ENCODE measurements at places on chromosomes 4 and X. TPM values are rescaled to one million over a fixed set of nuclear protein-coding genes. Genes with fewer than 3 reads are reported as not detected.

- DNase-seq = no peak
- no peaks in the 10 kb centered on the region for H3K4me1 ChIP-seq
- H3K36me3 ChIP-seq = no peaks in the 10 kb centered on the region
- no peaks in the 10 kb centered on the region for H3K27me3 ChIP-seq
Observed at GRCh38 chrX:53116101-53116500, 22.2 kb downstream of the KANTR start.

- H3K4me3 ChIP-seq = no peak overlapping the region
- H3K36me3 ChIP-seq = no peaks in the 10 kb centered on the region
- H3K27ac ChIP-seq = peak overlapping the region; percentile 59
- no peaks in the 10 kb centered on the region for H3K27me3 ChIP-seq
Observed at GRCh38 chrX:65644621-65645289, 22.7 kb upstream of the MSN start.

DNA sequence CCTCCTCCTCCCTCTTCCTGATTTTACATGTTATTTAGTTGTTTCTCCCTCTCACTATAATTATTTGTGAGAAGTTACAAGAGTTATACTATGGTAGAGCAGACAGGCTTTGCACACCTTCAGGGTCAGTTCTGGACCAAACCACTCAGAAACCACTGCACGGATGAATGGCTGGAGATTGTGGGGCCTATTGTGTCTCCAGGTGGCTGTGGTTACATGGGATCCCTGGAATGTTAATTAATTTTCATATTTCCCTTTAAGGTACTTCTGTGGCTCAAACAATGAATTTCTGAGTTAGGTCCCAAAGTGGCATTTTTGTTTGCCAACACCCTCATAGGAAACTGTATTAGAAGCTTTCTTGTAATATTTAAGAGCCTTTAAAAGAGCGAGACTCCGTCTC, 151.9 kb downstream of the BMPR1B start:
- no peak overlapping the region for H3K4me3 ChIP-seq
- H3K27me3 ChIP-seq = no peaks in the 10 kb centered on the region
- DNase-seq = no peak
- H3K4me1 ChIP-seq = no peaks in the 10 kb centered on the region
- no peak overlapping the region for H3K27ac ChIP-seq

- no peak overlapping the region for H3K4me3 ChIP-seq
- H3K27ac ChIP-seq = no peak overlapping the region
- H3K27me3 ChIP-seq = no peaks in the 10 kb centered on the region
- H3K4me1 ChIP-seq = no peaks in the 10 kb centered on the region
- DNase-seq = no peak
Observed at GRCh38 chrX:18170910-18171309, 49.8 kb downstream of the BEND2 start.

GRCh38 chr4:159422626-159423025, 319.7 kb downstream of the RAPGEF2 start:
- no peak overlapping the region for H3K4me3 ChIP-seq
- no peaks in the 10 kb centered on the region for H3K27me3 ChIP-seq
- no peak overlapping the region for H3K27ac ChIP-seq
- H3K4me1 ChIP-seq = no peaks in the 10 kb centered on the region

GRCh38 chr4:157713342-157713741, 459.5 kb downstream of the GASK1B start:
- H3K27ac ChIP-seq = no peak overlapping the region
- no peak for DNase-seq
- no peaks in the 10 kb centered on the region for H3K36me3 ChIP-seq
- H3K4me3 ChIP-seq = no peak overlapping the region
- H3K27me3 ChIP-seq = no peaks in the 10 kb centered on the region

DNA sequence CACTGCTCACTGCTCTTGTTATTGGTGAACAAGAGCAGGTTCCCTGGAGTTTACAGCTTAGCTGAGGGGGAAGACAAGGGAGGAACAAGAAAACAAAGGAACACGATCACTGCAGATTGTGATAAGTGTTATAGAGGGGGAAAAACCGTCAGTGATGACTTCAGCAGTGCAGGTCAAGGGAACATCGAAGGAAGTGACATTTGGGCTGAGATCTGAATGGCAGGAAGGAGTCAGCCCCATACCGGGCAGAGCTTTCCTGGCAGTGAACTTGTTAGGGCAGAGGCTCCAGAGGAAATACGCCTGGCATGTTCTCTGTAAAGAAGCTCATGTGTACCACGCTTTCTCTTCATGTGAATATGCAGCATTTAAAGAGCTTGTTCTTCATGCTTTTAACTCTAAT, 78.1 kb downstream of the LDB2 start:
- no peaks in the 10 kb centered on the region for H3K36me3 ChIP-seq
- H3K4me1 ChIP-seq = no peaks in the 10 kb centered on the region
- no peak overlapping the region for H3K4me3 ChIP-seq
- no peak for DNase-seq
- H3K27ac ChIP-seq = no peak overlapping the region

DNA sequence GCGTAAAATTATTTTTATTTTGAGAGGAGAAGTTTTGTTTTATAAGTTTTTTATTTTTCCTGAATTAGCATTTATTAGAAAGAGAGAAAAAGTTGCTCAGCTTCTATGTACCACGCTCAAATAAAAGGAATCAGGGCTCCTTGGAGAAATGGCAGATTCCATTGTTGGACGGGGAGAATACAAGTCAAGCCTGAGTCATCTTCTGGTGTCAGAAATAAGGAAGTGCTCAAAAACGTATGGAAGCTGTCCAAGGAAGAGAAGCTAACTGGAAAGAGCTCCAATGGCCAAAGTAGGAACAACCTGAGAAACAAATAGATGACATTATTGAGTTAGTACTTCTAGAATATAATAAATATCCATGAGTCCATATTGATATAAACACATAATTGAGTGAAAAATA, 89.3 kb upstream of the NEIL3 start:
- H3K36me3 ChIP-seq = no peaks in the 10 kb centered on the region
- DNase-seq = no peak
- no peaks in the 10 kb centered on the region for H3K4me1 ChIP-seq
- H3K4me3 ChIP-seq = no peak overlapping the region

GRCh38 chr4:108426493-108426892, 193.9 kb upstream of the RPL34 start:
- no peaks in the 10 kb centered on the region for H3K36me3 ChIP-seq
- DNase-seq = no peak
- no peaks in the 10 kb centered on the region for H3K4me1 ChIP-seq
- no peak overlapping the region for H3K27ac ChIP-seq

GRCh38 chrX:107204068-107204605, 2.1 kb downstream of the NUP62CL start:
- DNase-seq = peak; percentile 54
- no peak overlapping the region for H3K4me3 ChIP-seq
- peak overlapping the region; percentile 30 for H3K27ac ChIP-seq

DNA sequence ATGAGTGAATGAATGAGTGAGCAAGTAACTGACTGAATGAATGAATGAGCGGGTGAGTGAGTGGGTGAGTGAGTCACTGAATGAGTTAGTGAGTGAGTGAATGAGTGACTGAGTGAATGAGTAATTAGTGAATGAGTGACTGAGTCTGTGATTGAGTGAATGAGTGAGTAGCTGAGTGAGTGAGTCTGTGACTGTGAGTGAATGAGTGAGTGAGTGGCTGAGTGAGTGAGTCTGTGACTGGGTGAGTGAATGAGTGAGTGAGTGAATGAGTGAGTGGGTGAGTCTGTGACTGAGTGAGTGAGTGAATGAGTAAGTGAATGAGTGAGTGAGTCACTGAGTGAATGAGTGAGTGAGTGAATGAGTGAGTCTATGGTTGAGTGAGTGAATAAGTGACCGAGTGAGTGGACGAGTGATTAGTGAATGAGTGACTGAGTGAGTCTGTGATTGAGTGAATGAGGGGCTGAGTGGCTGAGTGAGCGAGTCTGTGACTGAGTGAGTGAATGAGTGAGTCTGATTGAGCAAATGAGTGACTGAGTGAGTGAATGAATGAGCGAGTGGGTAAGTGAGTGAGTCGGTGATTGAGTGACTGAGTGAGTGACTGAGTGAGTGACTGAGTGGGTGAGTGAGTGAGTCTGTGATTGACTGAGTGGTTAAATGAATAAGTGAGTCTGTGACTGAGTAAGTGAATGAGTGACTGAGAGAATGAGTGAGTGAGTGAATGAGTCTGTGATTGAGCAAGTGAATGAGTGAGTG, 223.0 kb upstream of the PSAPL1 start:
- no peak overlapping the region for H3K27ac ChIP-seq
- no peaks in the 10 kb centered on the region for H3K27me3 ChIP-seq
- DNase-seq = no peak
- no peaks in the 10 kb centered on the region for H3K4me1 ChIP-seq
- no peak overlapping the region for H3K4me3 ChIP-seq

GRCh38 chr4:6365545-6366086, 96.0 kb downstream of the WFS1 start:
- H3K36me3 ChIP-seq = no peaks in the 10 kb centered on the region
- H3K27me3 ChIP-seq = no peaks in the 10 kb centered on the region
- DNase-seq = no peak
- H3K4me1 ChIP-seq = no peaks in the 10 kb centered on the region
- no peak overlapping the region for H3K27ac ChIP-seq

- no peak overlapping the region for H3K27ac ChIP-seq
- H3K36me3 ChIP-seq = no peaks in the 10 kb centered on the region
- DNase-seq = no peak
- no peaks in the 10 kb centered on the region for H3K4me1 ChIP-seq
Observed at GRCh38 chr4:143668930-143669552, 31.4 kb downstream of the FREM3 start.

DNA sequence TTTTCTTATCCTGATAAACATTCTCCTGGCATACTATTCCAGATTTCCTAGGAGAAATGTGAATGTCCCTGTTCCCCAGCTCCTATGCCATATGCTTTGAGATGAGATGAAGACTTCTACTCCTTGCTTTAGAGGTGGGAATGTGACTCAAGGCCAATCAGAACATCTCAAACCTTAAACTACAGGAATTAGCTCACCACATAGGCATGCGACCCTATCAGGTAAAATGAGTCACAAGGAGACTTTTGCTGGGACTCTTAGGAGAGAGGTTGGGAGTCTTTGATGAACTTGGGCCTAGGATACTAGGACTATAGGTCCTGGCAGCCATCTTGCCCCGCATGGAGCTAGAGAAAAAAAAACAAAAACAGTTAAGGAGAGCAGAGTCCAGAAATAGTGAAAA, 5.8 kb upstream of the USO1 start:
- H3K27me3 ChIP-seq = no peaks in the 10 kb centered on the region
- no peak overlapping the region for H3K4me3 ChIP-seq
- no peak overlapping the region for H3K27ac ChIP-seq

DNA sequence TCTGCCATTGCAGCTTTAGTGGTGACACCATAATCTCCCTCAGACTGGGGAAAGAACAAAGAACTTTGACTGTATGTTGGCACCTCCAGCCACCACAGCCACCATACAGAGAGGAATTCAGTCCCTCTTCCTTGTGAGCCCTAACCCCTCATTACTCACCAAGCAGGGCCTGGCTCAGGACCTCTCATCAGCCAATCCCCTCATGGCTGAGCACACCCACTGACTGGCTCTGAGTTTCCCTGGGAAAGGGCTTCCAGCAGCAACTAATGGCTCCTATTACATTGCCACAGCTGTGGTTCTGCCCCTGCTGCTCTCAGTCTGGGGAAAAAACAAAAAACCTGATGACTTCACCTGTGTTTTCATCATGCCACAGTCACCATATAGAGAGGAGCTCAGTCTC, 1482.6 kb downstream of the FAM133A start:
- H3K27me3 ChIP-seq = no peaks in the 10 kb centered on the region

DNA sequence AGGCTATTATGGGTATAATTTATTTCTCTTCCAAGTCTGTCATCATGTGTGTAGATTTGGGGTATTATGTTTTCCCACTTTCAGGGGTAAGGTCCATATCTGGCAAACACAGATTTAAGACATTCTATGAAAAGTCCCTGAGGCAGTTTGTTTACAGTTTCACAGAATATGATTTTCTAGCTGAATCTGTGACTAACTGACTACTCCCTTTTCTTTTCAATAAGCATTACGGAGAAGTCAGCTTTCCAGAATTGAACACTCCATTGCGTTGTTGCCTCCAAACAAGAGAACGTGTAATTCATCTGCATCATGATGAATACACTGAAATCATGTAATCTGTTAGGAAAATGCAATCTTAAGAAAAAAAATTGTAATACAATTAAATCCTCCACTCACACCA, 226.7 kb upstream of the SFRP2 start:
- H3K27me3 ChIP-seq = no peaks in the 10 kb centered on the region
- H3K36me3 ChIP-seq = no peaks in the 10 kb centered on the region
- no peaks in the 10 kb centered on the region for H3K4me1 ChIP-seq
- no peak overlapping the region for H3K4me3 ChIP-seq
- no peak for DNase-seq

DNA sequence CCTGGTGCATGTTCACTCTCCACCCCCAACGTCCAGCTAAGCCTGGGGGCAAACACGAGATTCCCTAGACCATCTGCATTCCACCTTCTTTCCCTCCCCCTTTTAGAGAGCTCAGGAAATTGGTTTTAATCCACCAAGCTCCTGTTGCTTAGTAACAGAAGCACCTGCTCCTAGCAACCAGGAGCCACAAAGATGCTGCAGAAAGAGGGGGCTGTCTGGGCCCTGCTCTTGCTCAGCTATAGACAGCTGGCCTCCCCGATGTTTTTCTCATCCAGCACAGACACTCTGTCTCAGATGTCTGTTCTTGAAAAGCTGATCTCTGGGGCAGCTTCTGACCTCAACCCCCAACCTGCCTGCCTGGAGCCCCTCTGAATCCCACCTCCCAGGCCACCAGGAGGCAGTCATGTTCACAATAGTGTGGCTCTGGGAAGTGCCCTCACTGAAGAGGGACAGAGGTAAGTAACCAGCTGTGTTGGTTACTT, 71.5 kb downstream of the SLC16A2 start:
- no peaks in the 10 kb centered on the region for H3K27me3 ChIP-seq
- no peaks in the 10 kb centered on the region for H3K36me3 ChIP-seq

- peak overlapping the region; percentile 61 for H3K4me3 ChIP-seq
- no peaks in the 10 kb centered on the region for H3K36me3 ChIP-seq
Observed at GRCh38 chr4:73257234-73257633, 1.4 kb downstream of the ANKRD17 start.

DNA sequence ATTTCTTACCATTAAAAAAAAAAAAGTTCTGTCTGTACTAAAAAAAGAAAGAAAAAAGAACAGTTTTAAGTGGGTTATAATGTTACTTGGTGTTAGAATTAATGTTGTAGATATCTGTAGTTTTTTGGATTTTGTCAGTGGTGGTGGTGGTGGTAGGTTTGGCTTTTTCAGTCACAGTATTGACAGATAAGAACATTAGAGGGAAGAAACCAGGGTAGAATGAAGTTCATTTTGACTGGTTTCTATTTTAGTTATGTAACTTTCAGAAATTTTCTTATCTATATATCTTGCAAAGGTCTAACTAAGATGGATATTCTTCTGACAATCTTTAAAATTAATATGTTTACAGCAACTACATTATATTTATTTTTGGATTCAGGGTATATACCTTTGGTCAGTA, 105.4 kb downstream of the FBXW7 start:
- no peaks in the 10 kb centered on the region for H3K36me3 ChIP-seq
- no peaks in the 10 kb centered on the region for H3K27me3 ChIP-seq
- no peak for DNase-seq
- no peak overlapping the region for H3K27ac ChIP-seq
- no peak overlapping the region for H3K4me3 ChIP-seq

CAMK2D gene
- 29.3 TPM for total RNA-seq

MAGEA3 gene
- total RNA-seq = not detected

PAQR3 gene
- total RNA-seq = 3.9 TPM

WNK3 gene
- 1.6 TPM for total RNA-seq

PRR32 gene
- not detected for total RNA-seq

MAGEA11 gene
- not detected for total RNA-seq

CT83 gene
- not detected for total RNA-seq

HSFX4 gene
- not detected for total RNA-seq

STOX2 gene
- total RNA-seq = 15.8 TPM
